Prostate gland (tissue), 2 donors: ENCODE measurements at places on chromosomes 7 and 10. TPM values are rescaled to one million over a fixed set of nuclear protein-coding genes. Genes with fewer than 3 reads are reported as not detected.

FRAT1 gene
- total RNA-seq, result 18.0 TPM

ITGB8 gene
- total RNA-seq, result 99.5 TPM

ARHGAP19 gene
- 10.4 TPM for total RNA-seq

PNLIPRP3 gene
- 0.14 TPM for total RNA-seq

DNA sequence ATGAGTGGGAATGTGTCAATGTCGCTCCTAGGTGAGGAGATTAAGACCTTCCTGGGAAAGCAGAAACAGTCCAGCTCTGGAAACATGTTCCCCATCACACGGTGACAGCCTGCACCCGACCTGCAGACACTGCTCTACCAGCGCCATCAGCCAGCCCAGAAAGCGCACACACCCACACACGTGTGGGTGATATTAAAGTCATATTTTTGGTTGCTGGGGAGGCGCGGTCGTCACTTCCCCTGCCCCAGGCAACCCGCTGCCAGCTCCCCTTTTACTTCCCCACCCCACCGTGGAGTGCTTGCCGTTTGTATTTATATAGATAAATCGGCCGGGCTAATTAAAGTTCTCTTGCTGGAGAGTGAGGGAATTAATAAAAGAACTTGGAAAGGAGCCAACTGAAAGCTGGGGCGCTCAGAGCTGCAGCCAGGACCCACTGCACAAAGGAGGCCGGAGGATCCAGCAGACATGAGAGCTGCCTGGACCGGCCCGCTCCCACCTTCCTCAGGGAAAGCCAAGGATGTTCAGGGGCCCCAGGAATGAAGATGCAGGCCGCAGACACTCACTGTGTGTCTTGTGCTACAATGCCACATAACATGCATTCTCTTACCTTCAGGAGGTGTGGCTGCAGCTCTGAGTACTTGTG is 145.2 kb upstream of the UNC5B start:
- no peak for DNase-seq

DNA sequence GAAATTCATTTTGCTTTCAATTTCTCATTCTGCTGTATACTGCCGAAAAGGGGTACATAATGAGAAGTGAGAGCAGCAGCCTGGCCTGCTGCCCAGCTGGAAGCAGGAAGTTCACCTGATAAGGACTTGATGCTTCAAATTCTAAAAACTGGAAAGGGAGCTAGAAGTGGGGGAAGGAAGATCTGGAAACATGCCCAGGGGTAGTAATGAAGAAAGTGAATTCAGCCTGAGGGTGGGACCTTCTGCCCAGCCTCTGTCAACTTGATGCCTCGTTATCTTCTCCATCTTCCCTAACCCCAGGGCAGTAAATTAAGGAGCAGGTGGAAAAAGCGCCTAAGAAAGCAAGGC is 69.4 kb downstream of the ARMH3 start:
- DNase-seq, result no peak

- no peak for DNase-seq
Measured at GRCh38 chr10:3111621-3112163, 44.3 kb downstream of the PFKP start.

DNA sequence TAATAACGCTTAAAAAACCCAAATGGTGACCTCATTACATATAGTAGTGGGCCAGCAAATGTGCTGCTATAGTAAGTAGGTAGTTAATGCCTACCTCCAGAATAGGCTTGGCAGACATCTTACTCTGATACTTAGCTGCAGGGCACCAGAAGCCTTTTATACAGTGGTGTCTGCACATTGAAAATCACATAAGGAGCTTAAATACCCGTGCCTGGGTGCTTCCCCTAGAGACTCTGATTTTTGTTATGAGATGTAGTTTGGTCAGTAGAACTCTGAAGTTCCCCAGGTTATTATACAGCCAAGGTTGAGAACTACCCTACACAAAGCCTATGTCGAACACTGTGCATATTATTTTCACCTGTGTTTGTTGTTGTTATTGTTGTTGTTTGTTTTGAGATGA is 47.2 kb downstream of the ANKIB1 start:
- no peak for DNase-seq

GRB10 gene
- 54.3 TPM for total RNA-seq

GRCh38 chr7:90574820-90575187 is 21.3 kb upstream of the CDK14 start:
- no peak for DNase-seq

MUC3A gene
- 28.8 TPM for total RNA-seq

C10orf105 gene
- total RNA-seq, result 0.11 TPM

- DNase-seq, result no peak
Measured at GRCh38 chr10:86388119-86388704, 21.6 kb upstream of the GRID1 start.

UPK3B gene
- total RNA-seq, result 6.6 TPM

DNA sequence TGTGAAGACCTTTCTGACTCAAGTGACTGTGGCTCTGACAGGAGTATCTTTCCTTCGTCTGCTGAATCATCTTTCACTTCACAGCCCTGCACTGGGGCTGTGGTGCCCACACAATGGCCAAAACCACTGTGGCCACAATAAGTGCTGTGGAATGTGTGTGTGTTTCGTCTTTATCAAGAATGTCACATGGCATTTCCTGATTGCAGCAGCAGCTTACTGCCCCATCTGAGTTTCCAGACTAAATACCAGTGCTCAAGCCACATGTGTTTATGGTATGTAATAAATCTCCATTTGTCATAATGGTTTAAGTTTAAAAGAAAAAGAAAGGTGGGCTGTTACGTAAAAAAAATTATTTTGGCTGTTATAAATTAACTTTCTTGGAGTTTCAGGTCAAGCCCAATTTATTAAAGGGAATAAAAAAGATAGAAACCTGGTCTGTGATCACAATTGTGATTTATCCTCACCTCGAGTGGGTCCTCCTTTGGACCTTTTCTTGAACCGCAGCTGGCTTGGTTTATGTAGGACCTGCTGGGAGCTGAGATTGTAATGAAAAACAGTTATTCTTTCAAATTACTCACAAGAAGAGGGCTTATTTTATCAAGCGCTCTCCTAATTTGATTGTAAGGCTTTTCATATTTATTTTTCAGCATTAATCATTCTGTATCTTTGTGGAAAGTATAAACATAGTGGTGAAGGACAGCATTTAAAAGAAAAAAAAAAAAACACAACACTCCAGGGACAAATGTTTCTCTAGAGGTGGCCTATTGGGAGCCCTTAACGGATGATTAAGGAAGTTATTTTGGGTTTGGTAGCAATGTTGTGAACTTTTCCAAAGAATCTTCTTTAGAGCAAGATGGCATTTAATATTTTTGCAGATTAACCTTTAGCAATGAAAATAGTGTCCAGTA is 116.2 kb downstream of the LRMDA start:
- DNase-seq, result no peak

- DNase-seq, result no peak
Measured at GRCh38 chr7:47185839-47186238, 396.1 kb downstream of the TNS3 start.

GRCh38 chr7:158035343-158035742 is 552.3 kb downstream of the PTPRN2 start:
- no peak for DNase-seq

DNA sequence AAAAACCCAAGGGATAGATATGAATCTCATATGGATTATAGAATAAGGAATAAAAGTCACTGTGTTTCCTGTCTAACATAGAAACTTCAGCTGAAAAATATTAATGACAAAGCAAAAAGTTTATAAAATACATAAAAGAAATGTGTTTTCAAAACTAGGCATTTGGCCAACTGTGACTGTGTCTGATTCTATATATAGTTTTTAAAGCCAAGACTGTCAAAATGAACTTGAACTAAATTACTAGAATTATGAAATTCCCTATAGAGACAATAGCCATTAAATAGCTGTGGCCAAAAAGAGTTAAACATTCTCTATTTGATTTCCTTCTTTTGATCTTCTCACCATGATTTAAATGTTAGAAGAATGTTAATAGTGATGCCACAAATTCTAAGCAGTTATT is 311.2 kb upstream of the SEMA3D start:
- no peak for DNase-seq

DNA sequence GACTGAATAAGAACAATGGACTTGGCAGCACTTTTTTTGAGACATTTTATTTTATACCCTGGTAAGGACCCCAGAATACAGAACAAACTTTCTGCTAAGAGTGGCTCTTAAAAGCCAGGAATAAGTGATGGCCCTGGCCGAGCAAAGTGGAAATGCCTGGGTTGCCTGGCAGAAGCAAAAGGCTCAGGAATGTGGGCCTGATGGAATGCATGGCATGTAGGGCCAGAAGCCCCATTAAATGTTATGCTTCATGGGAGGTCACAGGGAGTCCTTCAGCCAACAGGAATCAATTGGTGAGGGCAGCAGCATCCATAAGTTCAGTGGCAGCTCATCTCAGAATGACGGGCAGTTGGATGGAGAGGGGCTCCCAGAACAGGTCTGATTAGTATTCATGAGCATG is 301.5 kb upstream of the CACNA2D1 start:
- no peak for DNase-seq

GRCh38 chr10:84230359-84230758 is 5.0 kb upstream of the LRIT2 start:
- DNase-seq, result peak; percentile 22

GRID2IP gene
- total RNA-seq, result 0.73 TPM

- DNase-seq, result peak; percentile 38
Measured at GRCh38 chr10:110305767-110306451, 1.2 kb upstream of the SMNDC1 start.

SEMA3C gene
- total RNA-seq, result 147 TPM

GRCh38 chr10:42594246-42594650 is 44.1 kb downstream of the ZNF33B start:
- DNase-seq, result no peak

DNA sequence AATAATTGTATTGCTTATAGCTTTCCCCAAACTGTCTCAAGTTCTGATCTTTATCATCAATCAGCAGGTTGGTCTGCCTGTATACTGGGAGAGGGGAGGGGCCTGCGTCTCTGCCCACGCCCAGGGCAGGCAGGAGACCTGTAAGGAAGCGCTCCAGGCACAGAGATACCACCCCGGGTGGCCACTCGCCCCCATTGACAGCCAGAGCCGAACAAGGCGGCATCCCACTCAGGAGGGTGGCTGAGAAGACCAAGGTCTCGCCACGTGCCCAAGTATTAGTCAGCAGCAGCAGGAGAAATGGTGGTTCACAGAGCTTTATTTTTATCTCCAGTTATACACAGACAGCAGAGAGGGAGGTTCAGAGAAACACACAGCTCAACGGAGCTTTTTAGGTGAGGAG is 7.2 kb downstream of the STK32C start:
- DNase-seq, result no peak

- no peak for DNase-seq
Measured at GRCh38 chr7:87361320-87361719, 15.9 kb downstream of the CROT start.

GRCh38 chr10:119368581-119368980 is 161.2 kb downstream of the GRK5 start:
- no peak for DNase-seq

DNA sequence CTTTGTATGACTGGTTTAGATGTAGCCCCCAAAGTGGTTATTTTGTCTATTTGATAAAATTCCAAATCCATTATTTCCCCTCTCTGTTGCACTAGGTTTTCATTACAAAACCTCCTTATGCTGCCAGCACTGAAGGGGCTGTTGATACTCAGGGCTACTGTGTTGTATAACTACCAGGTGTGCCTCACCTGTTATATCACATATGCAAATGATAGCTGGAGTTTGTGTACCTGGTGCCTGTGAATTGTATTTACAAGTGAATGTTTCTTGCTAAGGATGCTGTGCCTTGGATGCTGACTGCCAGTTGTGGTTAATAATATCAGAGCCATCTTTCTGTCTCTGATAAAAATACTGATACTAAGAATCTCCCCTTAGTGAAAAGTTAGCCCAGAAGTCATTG is 84.8 kb upstream of the CCDC6 start:
- no peak for DNase-seq

EGR2 gene
- total RNA-seq, result 4.6 TPM

DNA sequence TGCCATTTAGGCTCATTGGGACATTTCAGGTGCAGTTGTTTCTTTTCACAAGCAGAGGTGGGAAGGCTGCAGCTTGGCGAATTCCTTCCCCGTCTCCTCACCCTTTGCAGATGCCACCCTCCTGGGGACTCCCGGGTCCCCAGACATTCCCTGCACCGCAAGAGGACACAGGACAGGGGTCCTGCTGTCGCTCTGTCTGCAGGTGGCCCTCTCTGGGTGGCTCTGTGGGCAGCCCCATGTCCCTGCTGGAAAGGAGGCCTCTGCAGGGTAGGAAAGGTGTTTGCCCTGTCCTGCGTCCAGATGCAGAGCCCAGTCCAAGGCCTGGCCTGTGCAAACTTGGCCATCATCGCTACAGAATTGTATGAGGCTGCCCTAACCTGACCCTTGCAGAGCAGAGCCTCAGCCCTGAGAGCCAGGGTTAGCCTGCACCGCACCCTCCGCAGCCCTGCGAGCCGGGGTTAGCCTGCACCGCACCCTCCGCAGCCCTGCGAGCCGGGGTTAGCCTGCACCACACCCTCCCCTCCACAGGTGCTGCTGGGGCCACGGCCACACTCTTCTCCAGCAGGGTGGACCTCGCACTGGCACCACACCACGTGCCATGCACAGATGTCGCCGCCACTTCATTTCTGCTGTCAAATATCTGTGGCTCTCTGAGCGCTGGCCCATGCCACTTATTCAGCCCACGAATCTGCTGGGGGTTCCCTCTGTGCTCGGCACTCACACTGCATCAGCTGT is 61.0 kb downstream of the CFAP46 start:
- no peak for DNase-seq

- no peak for DNase-seq
Measured at GRCh38 chr7:86980223-86980622, 79.2 kb downstream of the ELAPOR2 start.

SH3PXD2A gene
- total RNA-seq, result 14.2 TPM

GRCh38 chr10:79171504-79171903 is 102.7 kb downstream of the ZMIZ1 start:
- DNase-seq, result no peak

DNAH11 gene
- 1.6 TPM for total RNA-seq

DNA sequence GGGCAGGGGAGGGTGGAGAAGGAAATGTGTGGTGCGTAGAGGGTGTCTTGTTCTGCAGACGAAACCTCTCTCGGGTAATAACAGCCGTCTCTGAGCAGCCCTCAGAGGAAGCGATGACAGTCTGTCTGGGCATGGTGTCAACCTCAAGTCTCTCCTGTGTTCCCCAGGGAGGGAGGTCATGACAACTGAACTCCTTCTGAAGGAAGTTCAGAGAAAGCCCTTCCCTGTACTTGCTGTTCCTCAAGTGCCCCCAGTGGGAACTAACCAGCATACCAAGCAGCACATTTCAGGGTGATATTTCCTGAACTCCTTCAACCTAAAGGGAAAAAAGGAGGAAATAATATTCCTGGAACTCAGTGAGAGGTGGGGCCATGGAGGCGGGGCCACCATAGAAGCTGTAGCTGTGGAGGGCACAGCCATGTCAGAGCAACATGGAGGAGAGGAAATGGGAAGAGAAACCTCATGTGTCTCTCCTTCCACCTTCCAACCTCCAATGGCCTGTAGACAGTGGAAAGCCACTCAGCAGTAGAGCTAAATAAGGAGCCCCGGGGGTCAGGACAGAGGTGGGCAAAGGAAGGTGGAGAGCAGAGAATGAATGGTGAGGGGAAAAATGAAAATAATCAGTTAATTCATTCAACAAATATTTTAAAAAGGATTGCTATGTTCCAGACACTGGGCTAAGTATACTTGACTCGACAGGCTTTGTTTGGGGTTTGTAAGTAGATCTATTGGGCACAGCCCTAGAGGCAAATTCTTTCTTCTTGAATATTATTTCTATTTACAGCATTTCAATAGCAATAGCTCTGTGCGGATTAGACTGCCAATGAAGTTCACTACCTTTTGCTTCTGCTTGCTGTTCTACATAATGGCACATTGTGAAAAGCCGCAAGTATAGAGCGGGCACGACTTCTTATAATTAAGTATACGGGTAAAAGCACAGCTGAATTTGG is 61.0 kb upstream of the AOAH start:
- peak; percentile 7 for DNase-seq

VAX1 gene
- not detected for total RNA-seq
